Osteoblast (primary cell): ENCODE measurements at places on chromosomes 3 and 15. TPM values are rescaled to one million over a fixed set of nuclear protein-coding genes. Genes with fewer than 3 reads are reported as not detected.

DNA sequence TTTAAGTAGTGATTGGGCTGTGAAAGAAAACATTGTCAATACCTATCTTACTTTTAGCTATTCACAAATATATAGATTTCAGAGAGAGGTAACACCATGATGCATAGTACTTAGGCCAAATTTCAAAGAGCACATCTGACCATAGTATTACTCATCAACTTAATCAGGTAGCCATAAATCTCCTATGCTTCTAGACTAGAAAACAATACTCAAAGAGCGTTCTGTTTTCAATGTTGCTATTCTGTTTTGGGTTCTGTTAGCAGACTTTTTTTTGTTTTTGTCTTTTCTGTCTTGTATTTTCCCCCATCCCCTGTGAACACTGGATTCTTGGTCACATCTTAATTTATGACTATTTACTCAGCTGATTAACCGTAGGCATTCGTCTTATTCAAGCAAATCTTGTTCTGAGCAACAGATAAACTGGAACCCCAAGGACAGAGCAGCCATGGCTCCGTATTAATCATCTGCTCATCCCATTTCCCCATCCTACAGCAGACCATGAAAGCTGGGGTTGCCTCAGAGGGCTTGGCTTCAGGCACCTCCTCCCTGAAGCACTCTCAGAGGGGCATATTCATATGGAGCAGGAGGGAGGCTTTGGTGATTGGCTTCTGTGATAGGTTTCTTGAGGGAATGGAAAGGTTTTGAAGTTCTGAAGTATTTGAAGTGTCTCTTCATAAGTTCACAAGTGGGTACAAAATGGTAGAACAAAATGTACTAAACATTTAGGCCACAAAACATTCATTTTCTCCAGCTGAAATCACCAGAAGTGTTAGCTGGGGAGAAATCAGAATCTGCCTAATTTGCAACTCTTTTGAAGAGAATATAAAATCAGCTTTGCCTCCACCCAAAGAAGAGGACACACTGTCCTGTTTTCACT, 105.3 kb downstream of the TNIK start:
- no peak for DNase-seq

DNA sequence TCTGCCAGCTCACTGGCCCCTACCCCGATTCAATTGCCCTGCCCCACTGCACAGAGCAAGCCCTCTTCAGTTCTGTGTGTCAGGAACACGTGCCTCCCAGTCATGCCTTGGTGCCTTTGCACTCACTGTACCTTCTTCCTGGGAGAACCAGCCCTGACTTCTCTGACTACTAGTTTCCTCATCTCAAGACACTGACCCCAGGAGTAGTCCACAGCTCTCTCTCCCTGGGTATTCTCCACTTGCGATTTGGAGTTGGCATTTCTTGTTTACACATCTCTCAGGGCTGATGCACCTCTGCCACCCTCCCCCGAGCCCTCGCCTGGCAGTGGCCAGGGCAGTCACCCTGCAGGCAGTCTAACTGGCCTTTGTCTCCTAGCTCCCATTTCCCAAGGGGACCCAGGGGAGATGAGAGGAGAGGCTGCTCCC, 5.7 kb downstream of the CISH start:
- DNase-seq: peak; percentile 41

Gene ZNF717
- 17.7 and 18.5 TPM in 2 replicates for total RNA-seq

DNA sequence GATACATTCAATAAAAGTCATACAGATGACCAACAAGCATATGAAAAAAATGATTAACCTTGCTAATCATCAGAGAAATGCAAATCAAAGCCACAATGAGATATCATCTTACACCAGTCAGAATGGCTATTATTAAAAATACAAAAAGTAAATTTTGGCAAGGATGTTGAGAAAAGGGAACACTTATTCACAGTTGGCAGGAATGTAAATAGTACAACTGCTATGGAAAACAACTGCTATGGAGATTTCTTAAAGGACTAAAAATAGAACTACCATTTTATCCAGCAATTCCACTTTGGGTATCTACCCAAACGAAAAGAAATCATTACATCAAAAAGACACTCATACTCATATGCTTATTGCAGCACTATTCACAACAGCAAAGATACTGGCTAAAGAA, 1121.8 kb downstream of the TBL1XR1 start:
- DNase-seq: no peak

DNA sequence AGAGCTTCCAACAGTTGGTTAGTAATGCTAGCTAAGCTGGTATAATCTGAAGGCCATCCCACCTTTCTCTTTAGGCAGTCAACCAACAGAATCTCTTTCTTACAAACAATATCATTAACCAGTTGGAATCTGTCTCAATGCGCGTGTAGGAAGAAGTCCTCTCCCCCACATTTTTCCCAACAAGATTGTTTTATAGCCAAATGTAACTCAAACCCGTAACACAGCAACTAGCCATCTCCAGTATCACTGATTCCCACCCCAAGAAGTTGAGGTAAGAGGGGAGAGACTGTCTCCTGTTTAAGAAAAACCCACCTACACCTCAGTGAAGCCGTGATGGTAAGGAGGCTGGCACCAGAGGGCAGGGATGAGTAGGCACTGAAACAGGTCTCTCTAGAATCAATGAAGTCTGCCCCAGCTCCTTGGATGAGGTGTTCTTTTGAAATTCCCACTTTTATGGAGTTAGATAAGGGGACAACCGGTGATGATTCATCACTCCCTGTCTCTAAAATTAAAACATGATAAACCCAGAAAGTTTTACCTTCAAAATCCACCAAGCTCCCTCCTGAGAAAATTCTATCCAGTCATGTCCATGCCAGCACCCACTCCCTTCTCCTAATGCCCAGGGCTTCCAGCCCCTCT, 30.9 kb downstream of the CDC25A start:
- DNase-seq: peak; percentile 50

Gene CLDN11
- 33.9 and 50.3 TPM in 2 replicates for total RNA-seq

- peak; percentile 93 for DNase-seq
Observed at GRCh38 chr15:80059786-80060355, 395 bp downstream of the ZFAND6 start.

Gene PAQR9
- total RNA-seq: not detected in 2 replicates

Gene VPS18
- 55.4 and 60.8 TPM in 2 replicates for total RNA-seq

GRCh38 chr3:184015381-184016019, 2.2 kb downstream of the ABCC5 start:
- DNase-seq: no peak

GRCh38 chr15:40307421-40308211, at the start of gene PLCB2:
Gene PLCB2 (minus strand): TSS chr15:40307935. CDS start chr15:40307672, 263 bp downstream.
- no peak for DNase-seq

DNA sequence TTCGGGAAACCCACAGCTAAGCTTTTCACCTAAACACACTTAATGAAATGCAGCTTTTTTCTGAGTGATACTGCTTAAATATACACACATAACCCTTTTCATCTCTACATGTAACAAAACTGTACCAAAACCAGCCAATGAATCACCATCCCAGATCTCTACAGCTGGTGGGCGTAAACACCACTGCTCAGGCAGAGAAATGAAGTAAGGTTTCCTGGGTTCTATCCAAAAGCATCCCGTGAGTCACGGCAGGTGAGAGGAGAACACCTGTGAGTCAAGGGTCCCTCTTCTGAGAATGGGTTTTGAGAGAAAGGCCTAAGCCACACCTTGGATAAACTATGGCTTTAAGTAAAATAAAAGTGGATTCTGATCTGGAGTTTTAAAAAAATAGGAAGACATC, 2.6 kb downstream of the CLDN1 start:
- DNase-seq: no peak

GRCh38 chr15:26234976-26235767, 372.0 kb upstream of the ATP10A start:
- DNase-seq: no peak

GRCh38 chr3:53169832-53170324, 8.9 kb downstream of the PRKCD start:
- DNase-seq: no peak
